ENCODE measurements at places on chromosomes 16 and 17.

DNA sequence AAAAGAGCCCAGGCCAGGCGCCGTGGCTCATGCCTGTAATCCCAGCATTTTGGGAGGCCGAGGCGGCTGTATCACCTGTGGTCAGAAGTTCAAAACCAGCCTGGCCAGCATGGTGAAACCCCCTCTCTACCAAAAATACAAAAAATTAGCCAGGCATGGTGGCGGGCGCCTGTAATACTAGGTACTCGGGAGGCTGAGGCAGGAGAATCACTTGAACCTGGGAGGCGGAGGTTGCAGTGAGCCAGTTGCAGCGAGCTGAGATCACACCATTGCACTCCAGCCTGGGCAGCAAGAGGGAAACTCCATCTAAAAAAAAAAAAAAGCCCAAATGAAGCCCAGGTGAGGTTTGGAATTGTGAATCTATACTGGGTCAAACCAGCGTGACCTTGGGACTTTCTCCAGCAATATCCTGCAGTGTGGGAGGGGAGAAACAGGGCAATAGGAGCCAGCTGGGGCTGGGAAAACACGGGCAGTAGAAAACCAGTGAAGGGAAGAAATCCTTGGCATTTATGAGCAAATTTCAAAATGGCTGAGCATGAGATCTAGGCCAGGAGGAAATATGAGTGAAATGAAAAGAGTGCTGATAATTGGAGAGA lies 8.2 kb upstream of the DHX8 start:
- DNase-seq = no peak

DNA sequence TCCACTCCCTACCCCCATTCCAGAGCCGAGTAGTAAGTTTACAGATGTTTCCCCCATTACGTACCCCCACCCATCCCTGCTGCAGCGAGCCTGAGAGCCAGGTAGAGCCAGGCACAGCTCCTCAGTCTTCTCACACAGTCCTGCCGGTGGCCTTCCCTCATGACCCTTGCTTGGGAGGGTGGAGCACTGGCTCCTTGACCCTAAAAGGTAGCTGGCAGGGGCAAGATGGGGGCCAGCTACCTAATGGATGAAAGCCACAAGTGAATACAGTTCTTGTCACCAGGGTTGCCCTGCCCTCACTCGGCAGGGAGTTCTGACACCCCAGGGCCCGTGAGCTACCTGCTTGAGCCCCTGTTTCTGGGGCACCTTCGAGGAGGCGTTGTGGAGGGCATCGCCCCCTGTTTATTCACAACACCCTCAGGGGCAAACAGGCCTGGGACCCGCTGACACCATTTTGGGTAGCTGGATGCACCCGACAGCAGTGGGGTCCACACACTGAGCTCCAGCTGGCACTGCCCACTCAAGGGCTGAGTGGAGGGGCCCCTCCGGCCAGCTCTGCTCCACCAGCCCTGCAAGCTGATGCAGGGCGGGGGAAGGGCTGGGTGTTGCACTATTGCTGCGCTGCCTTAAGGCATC lies 22.2 kb downstream of the ADAM11 start:
- no peak for DNase-seq

DNA sequence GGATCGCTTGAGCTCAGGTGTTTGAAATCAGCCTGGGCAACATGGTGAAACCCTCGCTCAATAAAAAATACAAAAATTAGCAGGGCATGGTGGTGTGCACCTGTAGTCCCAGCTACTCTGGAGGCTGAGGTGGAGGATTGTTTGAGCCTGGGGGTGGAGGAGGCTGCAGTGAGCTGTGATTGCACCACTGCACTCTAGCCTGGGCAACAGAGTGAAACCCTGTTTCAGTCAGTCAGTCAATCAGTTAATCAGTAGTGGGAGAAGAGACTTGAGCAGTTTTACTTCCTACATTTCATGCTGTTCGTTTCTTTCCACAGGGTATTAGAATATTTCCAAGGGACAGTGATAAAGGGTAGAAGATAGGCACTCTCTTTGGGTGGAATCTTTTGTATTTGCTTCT lies 8.8 kb downstream of the MAP3K3 start:
- no peak for DNase-seq

DNA sequence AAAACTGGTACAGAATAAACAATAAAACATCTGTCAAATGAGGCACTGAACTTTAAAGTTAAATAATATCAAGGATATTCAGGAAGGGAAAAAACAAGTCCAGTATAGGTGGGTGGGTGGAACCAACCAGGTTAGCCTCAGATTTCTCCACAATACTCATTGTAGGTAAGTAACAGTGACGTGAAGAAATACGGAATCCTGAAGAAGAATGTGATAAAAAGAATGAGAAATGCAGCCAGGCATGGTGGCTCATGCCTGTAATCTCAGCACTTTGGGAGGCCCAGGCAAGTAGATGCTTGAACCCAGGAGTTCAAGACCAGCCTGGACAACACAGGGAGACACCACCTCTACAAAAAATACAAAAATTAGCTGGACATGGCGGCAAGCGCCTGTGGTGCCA lies 47.3 kb downstream of the UBE2G1 start:
- DNase-seq = no peak

DNA sequence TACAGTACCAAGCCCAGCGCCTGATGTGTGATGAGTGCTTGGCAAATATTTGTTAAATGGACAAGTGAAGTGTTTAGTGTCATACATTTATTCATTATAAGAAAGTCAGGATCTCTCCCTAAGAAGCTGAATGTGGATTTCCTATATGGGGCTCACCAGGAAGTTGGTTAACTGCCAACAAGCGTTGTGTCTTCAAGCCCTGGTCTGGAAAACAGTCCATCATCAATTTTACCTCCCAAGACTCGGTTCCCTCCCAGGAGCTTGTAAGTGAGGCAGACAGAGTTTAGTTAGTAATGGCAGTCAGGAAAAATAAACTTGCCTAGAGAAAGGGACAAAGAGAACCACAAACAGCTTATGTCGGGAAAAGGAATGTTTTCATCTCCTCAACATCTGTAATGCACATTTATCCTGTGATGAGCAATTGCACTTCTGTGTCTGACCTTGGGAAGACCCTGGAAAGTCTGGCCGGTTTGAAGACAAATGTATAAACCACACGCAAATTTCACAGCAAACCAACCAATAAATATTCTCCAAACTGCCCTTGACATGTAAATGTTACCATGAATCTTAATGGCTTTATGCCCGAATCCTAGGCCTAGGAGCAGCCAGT lies 28.3 kb downstream of the C16orf95 start:
- no peak for DNase-seq

DNA sequence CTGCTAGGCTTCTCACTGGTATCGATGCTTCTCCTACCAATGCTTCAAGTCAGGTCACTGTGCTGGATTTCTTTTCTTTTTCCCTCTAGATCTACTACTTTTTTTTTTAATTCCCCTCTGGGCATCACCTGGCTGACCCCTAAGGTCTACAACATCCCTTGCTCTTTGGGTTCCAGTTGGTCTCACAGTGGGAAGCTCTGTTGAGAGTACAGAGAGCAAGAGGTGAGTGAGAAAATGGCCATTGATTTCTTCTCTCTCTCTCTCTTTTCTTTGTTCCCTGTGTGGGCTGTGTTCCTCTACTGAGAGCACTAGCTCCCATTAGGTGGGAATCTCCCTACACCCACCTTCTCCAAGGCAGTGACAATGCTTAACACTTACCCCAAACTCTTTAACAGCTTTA lies 413.4 kb downstream of the KCNJ2 start:
- DNase-seq = no peak

DNA sequence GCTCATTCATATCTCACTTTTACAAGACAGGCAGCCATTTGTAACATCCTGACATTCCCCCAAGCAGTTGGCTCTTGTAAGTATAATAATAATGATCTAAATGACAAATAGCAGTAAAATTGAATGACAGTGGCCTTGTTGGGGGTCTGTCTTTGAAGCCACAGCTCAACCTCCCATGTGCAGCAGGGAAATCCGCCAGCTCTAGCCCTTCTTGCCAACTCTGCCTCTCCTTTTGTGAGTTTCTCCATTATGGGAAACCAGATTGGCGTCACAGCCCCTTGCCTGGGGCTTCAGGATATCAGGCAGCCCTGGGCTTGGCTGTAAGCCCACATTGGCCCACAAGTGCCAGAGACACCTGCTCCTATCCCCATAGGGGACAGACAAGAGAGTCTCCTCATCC lies 70.4 kb upstream of the CACNG5 start:
- no peak for DNase-seq

GRCh38 chr17:75267153-75267410 lies 3.9 kb downstream of the MIF4GD start:
- no peak for DNase-seq

- DNase-seq = no peak
These were observed 290.6 kb downstream of the WWOX start for GRCh38 chr16:78390092-78390491.

- no peak for DNase-seq
These were observed 461.3 kb downstream of the PMP22 start for GRCh38 chr17:14803826-14804225.

DNA sequence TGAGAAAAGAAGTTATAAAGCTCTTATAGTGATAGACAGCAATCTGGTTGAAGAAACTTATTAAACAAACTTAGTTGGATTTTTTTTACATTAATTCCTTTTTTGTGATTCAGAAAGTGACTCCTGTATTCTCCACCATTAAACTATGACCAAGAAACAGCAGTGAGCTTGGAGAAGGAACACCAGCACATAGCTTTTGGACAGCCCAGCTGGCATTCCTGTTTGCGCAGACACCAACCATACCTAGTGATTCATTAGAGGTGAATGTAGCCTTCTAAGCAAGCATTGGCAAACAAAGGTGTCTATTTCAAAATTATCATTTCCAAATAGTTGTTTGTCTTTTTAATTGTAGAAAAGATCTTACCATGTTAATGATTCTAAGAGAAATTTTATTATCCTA lies 94.4 kb downstream of the STXBP4 start:
- no peak for DNase-seq

- no peak for DNase-seq
These were observed 3.1 kb upstream of the POLG2 start for GRCh38 chr17:64499805-64500486.

- DNase-seq = no peak
These were observed 22.0 kb upstream of the PHLPP2 start for GRCh38 chr16:71746442-71747046.

GRCh38 chr16:53131363-53132071 lies 76.7 kb downstream of the CHD9 start:
- DNase-seq = peak; percentile 24

GRCh38 chr16:85025781-85026653 lies 1.6 kb upstream of the KIAA0513 start:
- no peak for DNase-seq

GRCh38 chr16:31273187-31273586 lies 13.4 kb downstream of the ITGAM start:
- no peak for DNase-seq

DNA sequence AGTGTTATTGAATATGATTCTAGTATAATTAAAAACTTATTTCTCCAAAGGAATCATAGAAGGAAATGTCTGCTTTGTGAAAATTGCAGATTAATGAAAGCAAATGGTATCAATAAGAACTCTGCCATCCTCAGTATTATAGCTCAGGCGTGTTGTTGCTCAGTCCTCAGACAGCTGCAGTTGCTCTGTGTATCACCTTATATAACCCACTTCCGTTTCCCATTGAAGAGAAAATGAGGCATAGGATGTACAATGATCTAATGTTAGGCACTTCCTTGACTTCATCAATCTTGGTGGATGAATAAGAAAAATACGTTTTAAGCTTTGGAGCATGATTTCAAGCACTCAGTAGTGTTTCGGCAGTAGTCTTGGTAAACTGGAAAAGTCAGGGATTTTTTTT lies 14.1 kb downstream of the MFSD11 start:
- no peak for DNase-seq

- DNase-seq = no peak
These were observed 24.8 kb upstream of the MAP3K14 start for GRCh38 chr17:45341533-45342158.

DNA sequence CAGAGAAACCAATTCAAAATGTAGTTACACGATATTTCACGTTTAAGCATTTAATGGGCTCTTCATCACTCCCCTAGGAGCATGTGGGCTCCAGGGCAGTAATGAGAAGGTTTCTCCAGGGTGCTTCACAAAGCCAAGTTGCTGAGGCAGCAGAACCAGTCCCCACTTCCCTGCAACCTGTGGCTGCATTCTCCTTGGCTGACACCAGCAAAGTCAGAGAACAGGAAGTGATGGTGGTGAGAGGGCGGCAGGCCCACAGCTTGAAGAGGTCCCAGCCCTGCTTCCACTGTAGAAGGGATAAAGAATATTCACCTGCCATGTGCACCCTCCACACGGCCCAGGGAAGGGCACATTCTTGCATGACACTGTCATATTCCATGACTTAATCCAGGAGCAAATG lies 133.2 kb downstream of the CBLN1 start:
- no peak for DNase-seq

DNA sequence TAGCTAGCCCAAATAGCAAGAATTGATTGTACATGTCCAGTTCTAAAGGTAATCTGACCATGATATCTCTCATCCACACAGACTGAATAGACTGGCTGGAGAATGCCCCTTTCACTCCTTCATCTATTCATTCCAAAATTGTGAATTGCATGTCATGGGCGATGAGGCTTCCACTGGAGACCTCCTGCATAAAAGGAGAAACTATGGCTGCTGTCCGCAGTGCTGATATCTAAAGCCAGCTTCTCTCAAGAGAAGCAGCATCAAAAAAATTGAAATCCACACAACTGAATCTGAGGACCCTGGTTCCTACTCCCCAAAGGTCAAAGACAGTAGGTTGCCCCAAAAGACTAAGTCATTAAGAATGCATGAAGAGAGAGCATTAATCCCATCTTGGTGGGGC lies 7.9 kb upstream of the SCNN1G start:
- no peak for DNase-seq

DNA sequence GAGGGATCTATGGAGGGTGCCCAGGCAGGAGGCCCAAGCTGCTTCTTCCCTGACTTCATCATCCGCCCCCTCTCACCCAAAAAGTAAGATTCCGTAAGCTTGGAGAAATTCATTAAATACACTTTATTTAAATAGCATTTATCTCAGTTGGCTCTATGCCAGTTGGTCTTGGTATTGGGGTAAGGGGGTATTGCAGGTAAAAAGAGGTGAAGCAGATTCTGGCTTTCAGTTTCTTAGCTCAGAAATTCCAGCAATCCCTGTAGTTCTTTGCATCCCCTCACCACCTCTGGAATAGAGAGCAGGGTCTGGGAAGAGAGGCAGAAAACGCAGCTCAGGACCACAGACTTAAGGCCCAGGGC lies 750 bp upstream of the ALDOC start:
- no peak for DNase-seq

- peak; percentile 84 for DNase-seq
These were observed at the start of gene MPDU1 for GRCh38 chr17:7583253-7584109. TSS of gene MPDU1 (plus strand) at chr17:7583852. CDS start at chr17:7583863, 11 bp downstream.

- no peak for DNase-seq
These were observed 7.3 kb downstream of the TNRC6A start for GRCh38 chr16:24736758-24737157.

DNA sequence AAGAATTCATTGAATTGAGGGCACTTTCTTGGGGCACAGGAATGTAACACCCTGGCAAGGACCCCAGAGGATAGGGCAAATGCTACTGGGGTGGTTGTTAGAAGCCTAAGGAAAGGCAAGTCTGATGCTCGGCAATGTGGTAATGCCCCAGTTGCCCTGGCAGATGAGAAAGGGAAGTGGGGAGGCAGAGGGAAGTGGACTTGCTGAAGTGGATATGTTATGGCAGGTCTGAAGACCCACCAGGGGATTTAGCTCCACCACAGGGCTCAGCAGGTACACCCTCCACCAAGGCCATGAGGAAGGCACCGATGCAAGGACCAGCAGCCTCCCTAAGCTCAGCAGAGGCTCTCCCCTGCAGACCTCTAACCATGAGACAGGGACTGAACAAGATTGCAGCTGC lies 184.8 kb downstream of the IRX5 start:
- DNase-seq = no peak

- no peak for DNase-seq
These were observed 219.5 kb downstream of the NTN1 start for GRCh38 chr17:9240659-9241370.

GRCh38 chr17:64449545-64449944 lies 630 bp downstream of the MILR1 start:
- DNase-seq = no peak
